ENCODE measurements at places on chromosomes 2 and 18.

DNA sequence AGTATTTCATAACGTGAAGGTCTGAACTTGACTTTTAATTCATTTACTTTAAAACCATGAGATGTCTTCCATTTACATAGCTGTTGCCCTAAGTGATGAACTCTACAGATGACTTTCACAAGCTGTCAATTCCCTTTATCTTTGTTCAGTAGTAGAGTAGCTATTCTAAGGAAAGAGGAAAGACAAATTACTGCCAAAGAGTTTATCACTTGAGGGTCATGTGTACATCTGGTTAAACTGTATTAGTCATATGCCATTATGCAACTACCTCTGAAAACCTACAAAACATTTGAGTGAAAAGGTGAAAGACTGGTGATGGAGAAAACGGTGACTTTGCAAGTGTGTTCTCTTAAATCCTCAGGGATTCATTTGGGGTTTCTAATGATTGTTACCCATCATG is 763.9 kb downstream of the TMEM182 start:
- no peak for DNase-seq

- no peak for DNase-seq
These were observed 69.4 kb downstream of the EMILIN2 start for GRCh38 chr18:2916184-2916583.

GRCh38 chr2:177298191-177298590 is 33.7 kb upstream of the NFE2L2 start:
- no peak for DNase-seq

DNA sequence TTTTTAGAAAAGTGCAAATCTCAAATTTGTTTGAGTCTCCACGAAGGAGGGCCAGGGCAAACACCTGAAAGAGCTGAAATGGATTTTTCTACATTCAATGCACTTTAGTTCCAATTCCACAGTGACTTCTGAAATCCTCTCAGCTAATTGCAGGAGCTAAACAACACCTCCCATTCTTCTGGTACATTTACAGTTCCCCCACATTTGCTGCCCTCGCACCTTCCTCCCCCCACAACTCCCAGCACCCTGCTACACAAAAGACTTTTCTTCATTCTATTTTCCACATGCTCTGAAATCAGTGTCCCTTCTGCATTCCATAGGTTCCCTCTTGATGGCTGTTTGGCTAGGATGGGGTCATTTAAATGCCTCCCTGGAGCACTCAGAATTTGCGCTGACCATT is 5.9 kb upstream of the NPAS2 start:
- DNase-seq: no peak

- DNase-seq: no peak
These were observed 2.3 kb downstream of the PKDCC start for GRCh38 chr2:42050010-42050702.

GRCh38 chr2:97706708-97707345 is 6.5 kb upstream of the ZAP70 start:
- no peak for DNase-seq

GRCh38 chr2:98311771-98312545 is 34.3 kb upstream of the CNGA3 start:
- no peak for DNase-seq

- no peak for DNase-seq
These were observed 113.5 kb downstream of the PHLPP1 start for GRCh38 chr18:62828852-62829251.

GRCh38 chr2:127563458-127564428 is 28.3 kb downstream of the MYO7B start:
- no peak for DNase-seq

DNA sequence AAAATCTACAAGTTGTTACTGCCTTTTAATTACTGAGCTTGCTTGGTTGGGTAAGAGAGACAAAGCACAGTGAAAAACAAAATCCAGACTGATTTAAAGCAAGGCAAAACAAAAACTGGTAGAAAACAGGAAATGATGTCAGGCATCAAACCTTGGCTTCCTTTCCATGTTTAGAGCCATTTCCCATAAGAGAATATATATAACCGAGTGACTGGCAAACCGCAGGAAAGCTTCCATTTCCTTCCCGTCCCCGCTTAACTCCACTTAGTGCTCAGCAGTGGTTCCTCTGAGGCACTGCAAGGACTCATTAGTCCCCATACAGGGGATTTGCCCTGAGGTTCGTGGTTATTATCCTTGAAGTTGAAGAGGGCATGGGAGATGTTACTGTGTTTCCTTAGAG is 446.3 kb downstream of the LPIN1 start:
- DNase-seq: no peak

GRCh38 chr2:69945441-69945840 is 16.0 kb downstream of the ASPRV1 start:
- no peak for DNase-seq

DNA sequence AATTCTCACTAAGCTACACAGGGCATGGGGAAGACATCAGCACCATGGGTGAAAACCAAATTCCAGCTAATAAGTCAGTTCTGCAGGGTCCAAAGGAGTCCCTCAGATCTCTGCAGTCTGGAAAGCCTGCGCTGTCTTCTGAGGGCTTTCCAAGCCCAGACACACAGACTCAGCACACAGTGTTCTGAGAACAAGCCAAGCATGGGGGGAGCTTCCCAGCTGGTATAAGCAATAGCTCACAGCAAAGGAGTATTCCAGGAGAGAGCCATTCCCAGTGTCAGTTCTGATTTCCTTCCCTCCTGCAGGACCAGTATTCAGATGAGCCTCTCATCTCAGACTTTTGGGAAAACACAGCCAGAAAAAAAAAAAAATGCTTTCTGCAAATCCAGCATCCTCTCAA is 370.8 kb downstream of the TNS1 start:
- no peak for DNase-seq

- DNase-seq: no peak
These were observed 5.1 kb downstream of the POLR1B start for GRCh38 chr2:112547333-112547732.

- DNase-seq: no peak
These were observed 121.8 kb upstream of the TMEM200C start for GRCh38 chr18:6017171-6017570.

- no peak for DNase-seq
These were observed 94.4 kb downstream of the LBH start for GRCh38 chr2:30325600-30326328.
